ENCODE measurements at places on chromosomes 1 and 21.

GRCh38 chr1:38958967-38959366, 17.3 kb upstream of the RHBDL2 start:
- no peak for ATAC-seq

- ATAC-seq = no peak
These were observed 83.3 kb upstream of the TNR start for GRCh38 chr1:175826705-175827104.

DNA sequence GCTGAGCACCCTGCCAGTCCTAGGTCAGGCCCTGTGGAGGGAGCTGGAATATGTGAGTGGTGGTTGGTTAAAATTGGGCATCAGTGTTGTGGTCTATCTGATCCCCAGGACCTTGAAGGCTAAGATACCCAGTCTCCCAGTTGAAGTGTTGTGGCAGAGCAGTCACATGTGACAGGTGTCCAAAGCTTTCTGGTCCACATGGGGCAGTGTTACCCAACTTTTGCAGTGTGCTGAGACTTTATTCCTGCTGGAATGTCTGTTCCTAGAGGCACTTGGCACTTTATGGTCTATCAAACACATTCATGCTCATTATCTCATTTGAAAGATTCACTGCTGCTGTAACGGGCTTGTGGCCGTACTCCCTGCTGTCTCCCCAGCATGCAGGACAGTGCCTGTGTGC, 21.0 kb upstream of the LORICRIN start:
- ATAC-seq = no peak

- no peak for ATAC-seq
These were observed 97.9 kb downstream of the RIPK4 start for GRCh38 chr21:41668686-41669532.

DNA sequence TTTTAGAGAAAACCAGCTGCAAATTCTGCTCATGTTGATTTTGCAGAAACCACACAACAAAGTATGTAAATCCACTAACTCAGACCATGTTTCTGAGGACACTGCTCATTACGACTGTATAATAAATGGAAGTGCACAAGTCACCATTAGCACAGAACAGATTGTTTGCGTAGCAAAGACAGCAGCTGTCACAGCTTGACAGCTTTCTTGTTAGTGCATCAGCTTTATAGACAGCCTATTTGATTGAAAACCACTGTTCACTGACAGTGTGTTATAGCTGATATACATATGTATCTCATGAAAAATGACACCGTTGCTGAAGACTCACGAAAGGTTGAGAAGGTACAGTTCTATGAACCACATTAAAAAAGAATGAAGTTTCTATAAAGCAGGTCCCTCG, 560.2 kb upstream of the ZRANB2 start:
- no peak for ATAC-seq

DNA sequence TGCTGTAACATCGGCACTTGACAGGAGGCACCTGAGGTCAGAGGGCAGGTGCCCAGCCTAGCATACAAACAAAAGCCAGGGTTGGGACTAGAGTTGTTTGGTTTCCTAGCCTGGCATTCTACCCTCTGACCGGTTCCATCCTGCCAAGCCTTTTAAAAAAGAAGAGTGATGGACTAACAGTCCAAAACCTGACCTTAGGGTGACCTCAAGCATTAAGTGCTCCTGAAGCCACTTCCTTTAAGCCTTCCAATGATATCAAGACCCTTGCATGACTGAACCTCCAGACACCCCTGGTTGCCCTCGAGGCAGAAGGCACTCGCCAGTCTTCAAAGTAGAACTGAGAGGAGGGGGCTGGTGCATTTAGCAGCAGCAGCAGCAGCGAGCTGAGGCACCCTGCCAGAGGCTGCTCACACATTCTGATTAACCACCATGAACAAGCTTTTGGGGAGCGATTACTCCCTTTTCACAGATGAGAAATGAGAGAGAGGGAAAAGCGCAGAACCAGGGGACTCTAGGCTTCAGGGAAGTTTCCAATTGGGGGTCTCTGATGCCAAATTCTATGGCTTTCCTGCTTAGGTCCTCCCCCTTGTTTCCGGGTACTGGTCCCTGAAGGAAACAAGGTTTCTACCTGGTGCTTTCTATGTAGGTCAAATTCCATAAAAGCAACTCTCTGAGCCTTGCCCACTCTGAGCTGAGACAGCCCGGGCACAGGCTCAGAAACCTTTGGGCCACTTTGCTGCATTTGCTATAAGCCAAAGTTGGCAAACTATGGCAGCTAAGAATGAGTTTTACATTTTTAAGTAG, 9.2 kb downstream of the SLC2A1 start:
- no peak for ATAC-seq

GRCh38 chr1:156727926-156728598, at the start of gene METTL25B:
TSS of gene METTL25B (plus strand) at chr1:156728469. CDS start at chr1:156729105, 636 bp downstream.
- ATAC-seq = peak; percentile 84

DNA sequence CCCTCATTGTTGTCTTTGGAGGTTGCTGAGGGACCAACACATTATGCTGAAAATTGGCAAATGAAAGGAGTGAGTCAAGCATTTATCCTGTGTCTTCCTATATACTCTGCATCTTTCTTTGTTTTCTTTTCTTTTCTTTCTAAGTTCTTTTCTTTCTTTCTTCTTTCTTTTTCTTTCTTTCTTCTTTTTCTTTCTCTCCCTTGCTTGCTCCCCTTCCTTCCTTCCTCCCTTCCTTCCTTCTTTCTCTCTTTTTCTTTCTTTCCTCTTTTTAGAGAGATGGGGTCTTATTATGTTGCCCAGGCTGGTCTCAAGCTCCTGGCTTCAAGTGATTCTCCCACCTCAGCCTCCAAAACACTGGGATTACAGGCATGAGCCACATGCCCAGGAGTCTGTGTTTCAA, 28.3 kb upstream of the COX20 start:
- ATAC-seq = no peak

DNA sequence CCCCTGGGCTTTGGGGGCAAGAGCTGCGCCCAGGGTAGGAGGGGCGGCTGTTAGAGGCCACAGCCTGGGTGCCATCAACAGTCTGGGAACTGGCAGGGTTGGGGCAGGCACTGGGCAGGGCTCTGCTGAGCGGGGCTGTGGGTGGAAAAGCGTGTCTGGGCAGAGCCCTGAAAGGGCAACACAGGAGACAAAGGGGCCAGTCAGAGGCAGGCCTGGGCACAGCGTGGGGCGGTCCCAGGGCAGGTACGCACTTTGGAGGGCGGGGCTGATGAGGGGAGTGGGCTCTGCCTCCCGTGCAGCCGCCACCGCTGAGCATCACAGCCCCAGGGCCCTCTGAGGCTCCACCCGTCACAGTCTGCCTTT, 13.9 kb downstream of the CELSR2 start:
- peak; percentile 4 for ATAC-seq

DNA sequence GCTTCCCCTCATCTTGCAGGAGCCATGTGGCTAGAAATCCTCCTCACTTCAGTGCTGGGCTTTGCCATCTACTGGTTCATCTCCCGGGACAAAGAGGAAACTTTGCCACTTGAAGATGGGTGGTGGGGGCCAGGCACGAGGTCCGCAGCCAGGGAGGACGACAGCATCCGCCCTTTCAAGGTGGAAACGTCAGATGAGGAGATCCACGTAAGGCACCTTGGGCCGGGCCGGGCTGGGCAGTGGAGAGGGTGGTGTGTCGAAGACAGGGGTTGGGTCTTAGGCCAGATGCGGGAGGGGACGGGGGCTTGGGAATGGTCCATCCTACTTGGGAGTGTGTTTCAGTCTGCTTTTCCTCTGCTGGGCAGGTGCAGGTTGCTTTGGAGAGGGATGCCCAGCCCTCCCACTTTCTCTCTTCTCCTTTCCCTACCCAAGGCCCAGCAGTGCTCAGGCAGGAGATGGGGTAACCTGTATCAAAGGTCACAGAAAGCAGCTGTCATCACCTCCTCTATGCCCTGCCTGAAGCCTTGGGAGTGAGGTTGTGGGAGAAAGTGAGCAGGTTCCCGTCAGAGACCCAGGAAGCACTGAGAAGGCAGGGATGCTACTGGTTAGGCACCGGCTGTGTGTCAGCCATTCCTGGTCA, 18.9 kb downstream of the EPHX1 start:
- no peak for ATAC-seq

- no peak for ATAC-seq
These were observed 111.8 kb upstream of the ATP1A1 start for GRCh38 chr1:116261227-116261626.

- ATAC-seq = no peak
These were observed 243.5 kb downstream of the TGFB2 start for GRCh38 chr1:218588540-218589172.

- no peak for ATAC-seq
These were observed 19.8 kb downstream of the SPOCD1 start for GRCh38 chr1:31795801-31796621.

DNA sequence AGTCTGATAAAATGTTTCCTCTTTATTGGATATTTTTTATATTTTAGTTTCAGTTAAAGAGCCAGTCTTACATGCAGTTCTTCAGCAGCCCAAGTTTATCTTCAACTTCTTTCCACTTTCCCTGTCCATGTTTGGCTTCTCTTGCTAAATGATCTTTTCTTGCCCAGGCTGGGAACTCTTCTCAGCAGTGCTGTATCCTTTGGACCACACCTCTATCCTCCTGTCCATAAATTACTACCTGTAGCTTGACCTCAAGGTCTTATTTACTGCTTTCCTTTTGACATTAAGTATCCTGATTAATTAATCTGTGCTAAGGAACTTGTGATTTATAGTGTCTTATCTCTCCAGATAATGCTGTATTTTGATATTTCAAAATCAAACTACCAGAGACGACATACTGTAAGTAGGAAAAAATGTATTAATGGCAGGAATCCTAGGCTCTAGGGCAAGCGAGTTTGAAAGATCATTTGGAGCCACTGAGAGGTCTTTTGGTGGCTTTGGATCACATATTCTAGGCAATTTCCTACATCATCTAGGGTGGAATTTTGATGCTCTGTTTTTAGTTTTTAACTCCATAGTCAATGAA, 20.5 kb upstream of the PDC start:
- no peak for ATAC-seq

DNA sequence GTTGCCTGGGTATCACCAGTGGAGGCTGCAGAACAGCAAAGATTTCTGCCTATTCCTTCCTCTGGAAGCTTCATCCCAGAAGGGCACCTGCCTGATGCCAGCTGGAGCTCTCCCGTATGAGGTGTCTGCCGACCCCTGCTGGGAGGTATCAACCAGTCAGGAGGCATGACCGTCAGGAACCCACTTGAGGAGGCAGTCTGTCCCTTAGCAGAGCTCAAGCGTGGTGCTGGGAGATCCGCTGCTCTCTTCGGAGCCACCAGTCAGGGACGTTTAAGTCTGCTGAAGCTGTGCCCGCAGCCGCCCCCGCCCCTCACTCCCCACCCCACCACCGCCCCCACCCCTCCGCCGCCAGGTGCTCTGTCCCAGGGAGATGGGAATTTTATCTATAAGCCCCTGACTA, 23.1 kb upstream of the HFM1 start:
- ATAC-seq = no peak

GRCh38 chr21:37498664-37499063, 132.1 kb downstream of the DYRK1A start:
- no peak for ATAC-seq

DNA sequence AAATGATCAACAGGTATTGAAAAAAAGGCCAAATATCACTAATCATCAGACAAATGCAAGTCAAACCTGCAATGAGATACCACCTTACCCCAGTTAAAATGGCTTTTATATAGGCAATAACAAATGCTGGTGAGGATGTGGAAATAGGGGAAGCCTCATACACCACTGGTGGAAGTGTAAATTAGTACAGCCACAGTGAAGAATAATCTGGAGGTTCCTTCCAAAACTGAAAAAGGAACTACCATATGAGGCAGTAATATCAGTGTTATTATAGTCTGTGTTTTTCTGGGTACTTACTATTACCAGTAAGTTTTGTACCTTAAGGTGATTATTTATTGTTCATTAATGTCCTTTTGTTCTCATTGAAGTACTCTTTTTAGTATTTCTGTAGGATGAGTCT, 201.3 kb downstream of the MRPL39 start:
- ATAC-seq = no peak

- ATAC-seq = no peak
These were observed 43.1 kb upstream of the PTPRC start for GRCh38 chr1:198595765-198596164.

DNA sequence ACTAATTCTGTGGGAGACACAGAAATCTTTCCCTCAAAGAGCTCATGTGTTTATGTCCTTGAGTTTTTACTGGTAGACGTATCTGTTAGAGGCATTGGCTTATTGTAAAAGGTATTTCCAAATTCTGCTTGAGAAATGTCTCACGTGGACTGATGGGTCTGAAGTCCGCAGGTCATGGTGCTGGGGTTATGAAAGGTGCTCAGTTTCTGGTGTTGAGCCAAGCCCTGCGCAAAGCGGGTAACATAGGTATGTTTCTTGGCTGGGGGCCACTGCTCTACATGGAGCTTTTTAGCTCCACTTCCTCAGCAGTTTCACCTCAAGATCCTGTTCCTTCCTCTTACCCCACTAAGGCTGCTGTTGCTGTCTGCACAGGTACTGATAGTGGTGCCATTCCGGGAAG, 10.8 kb downstream of the UTP25 start:
- ATAC-seq = no peak

GRCh38 chr21:45545236-45545570, 3.0 kb upstream of the SLC19A1 start:
- ATAC-seq = no peak

DNA sequence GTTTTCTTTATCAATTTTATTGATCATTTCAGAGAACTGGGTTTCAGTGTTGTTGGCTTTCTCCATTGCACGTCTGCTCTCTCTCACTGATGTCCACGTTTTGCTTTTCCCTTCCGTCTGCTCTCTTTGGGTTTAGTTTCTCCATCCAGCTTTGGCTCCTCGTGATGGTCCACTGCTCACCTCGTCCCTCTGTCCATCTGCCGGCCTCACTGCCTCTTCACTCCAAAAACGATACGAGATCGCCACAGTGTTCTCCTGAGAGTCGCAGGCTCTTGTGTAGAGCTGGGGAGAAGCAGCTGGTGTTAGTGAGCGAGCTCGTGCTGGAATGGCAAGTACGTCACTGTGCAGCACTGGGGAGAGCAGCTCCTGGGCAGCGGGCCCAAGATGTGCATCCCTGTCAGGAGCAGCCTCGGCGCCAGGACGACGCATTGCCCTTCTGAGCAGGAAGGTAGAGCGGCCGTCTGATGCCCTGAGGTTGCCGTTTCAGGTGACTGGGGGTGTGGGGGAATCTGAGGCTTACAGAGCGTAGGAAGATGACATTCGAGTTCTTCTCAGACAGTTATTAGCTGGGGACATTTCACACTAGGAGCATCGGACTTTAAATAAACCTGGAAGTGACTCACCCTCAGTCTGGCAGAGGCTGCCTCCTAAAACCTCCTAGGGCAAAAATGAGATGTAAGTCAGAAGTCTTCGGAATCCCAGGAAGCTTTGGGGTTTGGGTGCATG, 31.4 kb upstream of the PCBP3 start:
- peak; percentile 71 for ATAC-seq

All from gastroesophageal sphincter (tissue), 4 donors.